NCI-H1105 (cell line): ENCODE measurements at places on chromosomes 2 and 18.

GRCh38 chr2:16628314-16628713, 37.3 kb downstream of the CYRIA start:
- no peak for DNase-seq

DNA sequence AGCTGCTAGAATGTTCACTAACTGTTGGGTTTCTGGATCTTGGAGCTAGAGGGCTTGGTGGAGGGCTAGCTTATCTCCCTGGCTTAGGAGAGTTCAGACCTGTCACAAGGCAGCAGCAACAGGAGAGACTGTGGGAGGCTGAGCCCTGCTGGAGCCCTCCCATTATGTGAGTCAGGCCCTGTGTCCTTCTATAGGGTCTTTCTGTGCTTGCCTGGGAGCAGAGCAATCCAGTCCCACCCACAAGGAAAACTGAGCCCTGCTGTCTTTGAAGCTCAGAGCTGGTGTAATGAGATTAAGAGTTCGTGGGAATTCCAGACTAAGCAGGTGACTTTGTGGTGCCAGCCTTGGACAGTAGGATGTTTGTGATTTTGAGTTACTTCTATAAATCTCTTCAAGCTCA, 249.0 kb downstream of the TTC32 start:
- DNase-seq = no peak

- DNase-seq = no peak
Measured at GRCh38 chr2:236584521-236585384, 15.1 kb downstream of the ACKR3 start.

- no peak for DNase-seq
Measured at GRCh38 chr2:55493220-55493619, 26.3 kb upstream of the CFAP36 start.

DNA sequence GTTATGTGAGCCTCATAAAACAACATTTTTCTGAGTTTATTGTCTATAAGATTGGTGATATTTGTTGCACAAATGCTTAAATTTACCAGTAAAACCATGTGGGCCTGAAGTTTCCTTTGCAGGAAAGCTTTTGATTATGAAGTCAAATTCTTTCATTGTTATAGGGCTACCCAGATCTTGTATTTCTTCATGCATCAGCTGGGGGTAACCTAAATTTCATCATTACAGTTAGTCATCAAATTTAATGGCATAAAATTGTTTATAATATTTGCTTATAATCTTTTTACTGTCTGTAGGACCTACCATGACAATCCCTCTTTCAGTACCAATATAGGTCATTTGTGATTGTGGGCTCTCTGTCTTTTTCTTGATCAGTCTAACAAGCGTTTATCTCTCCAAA, 47.8 kb downstream of the SMAD2 start:
- DNase-seq = no peak
